Stimulated activated CD4-positive, alpha-beta T cell treated with anti-CD3 and anti-CD28 coated beads, Interleukin-12 subunit alpha, Interleukin-12 subunit beta, amount 100 ng/mL, for 24 hours (primary cell): ENCODE measurements at places on chromosomes 3 and 15.
A peak's percentile ranks its signal among the peaks of the same experiment; 100 is the strongest.

DNA sequence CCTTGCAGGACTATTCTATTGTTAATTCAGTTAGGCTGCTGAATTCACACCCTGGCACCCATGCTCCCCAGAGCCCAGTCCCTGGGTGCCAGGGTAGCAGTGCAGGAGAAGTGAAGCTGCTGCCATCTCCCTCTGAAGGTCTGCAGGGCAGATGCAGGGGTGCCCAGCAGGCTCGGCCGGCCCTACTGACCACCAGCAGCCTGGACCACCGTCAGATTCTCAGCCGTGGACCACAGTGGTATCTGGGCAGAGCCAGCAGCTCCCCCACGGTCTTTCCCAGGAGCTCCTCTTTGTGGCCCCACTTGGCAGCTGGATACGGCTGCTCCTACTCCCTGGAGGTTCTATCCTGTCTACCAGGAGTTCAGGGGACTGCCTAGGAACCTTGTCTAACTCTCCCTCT, 46.8 kb downstream of the ALDH1L1 start:
- DNase-seq: no peak

DNA sequence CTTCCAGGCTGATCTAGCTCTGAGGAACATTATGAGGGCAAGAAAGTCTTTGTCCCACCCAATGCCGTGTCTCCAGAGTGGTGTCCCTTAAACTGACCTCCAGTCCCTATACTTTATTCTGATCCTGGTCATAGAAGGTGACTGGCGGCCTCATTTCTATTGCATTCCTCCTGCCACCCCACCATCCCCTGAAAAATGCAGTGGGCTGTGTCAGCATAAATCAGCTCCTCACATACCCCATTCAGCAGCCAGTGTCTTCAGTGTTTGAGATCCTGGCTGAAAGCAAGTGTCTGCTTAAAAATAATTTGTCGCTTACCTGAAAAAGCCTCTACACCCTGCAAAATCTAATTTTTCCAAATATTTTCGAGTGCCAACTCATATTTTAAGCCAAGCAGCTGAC, 346.1 kb downstream of the FEZF2 start:
- no peak for DNase-seq

- no peak for DNase-seq
Measured at GRCh38 chr15:90181776-90182175, 19.4 kb upstream of the SEMA4B start.

GRCh38 chr15:62732078-62732477, 310.5 kb upstream of the TPM1 start:
- no peak for DNase-seq

DNA sequence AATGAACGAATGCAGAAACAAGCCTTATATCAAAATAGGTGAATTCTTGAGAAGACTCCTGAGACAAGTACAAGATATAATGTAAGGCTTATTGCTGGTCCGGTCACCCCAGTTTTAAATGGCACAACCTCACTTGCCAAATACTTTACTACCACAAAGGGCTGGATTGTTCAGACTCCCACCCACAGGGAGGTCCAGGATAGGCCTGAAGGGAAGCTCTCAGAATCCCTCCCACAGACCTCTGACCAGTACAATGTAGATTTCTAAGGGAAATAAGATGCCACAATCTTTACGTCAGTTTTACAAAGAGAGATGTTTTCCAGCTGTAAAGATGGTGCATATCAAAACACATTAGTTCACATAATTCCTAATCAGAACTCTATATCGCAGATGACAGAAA, 577.7 kb upstream of the ADAMTS9 start:
- DNase-seq: no peak

DNA sequence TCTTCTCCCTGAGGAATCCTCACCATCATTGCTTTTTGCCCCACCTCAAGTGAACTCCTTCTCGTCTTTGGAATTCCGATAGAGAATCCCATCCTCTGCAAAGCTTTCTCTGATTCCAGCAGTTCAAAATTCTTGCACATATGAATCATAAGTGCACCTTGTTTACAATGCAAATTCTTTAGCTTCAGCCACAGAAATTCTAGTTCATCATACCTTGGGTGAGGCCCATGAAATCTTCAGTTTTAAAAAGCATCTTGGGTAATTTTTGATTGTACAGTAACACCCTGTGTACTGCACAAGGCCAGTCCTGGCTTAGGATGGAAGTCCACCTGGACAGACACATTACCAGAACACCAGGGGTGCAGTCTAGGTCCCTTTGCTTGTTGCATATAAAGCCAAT, 30.8 kb downstream of the MDFIC2 start:
- DNase-seq: no peak

DNA sequence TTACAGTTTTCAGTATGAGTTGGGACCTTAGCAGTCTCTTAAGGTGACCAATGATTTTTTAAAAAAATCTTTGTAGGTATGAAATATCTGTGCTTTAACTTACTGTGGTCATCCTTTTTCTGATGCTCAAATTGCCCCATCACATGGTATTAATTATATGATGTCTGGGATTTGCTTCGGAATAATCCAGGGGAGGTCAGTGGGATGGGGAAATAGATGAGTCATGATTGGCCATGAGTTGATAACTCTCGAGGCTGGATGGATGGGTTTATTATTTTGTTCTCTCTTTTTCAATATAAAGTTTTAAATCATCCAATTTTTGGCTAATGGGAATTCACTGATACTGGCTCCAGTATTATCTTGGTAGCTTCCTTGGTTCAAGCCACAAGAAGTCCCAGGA, 370.3 kb upstream of the TPM1 start:
- no peak for DNase-seq

DNA sequence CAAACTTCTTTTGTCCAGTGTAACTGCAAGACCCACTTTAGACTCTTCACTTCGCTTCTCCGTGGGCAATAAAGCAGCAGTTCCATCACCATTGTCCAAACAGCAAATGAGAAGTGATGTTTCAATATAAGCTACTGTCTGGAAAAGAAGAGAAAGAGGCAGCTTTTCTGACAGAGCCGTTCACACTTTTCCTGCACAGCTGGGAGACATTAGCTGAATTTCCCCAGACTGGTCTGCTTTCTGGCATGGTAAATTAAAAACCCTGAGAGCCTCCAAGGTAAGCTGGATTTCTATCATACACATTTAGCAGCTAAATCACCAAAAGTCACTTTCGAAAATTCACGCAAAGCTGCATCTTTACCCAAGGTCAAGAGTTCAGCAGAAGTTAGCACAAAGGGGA, 108.5 kb upstream of the CMC1 start:
- no peak for DNase-seq

DNA sequence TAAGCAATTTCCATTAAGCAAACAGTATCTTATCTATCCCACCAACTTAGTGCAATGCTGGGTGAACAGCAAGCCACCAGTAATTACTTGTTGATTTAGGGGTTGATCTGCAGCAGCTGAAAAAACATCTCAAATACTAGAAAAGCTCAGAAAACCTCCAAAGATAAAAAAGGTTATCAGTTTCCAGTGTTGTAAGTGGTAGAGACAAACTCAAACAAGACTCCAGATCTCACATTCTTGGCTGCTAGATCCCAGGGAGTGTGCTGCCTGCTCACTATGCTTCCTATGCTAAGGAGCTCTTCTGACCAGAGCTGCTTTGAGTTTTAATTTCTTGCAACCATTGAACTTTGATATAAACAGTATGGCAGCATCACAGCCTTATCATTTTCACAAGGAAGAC, 11.3 kb downstream of the B3GALNT1 start:
- DNase-seq: no peak

GRCh38 chr15:60673918-60674558, 195.1 kb upstream of the ICE2 start:
- peak; percentile 45 for DNase-seq

DNA sequence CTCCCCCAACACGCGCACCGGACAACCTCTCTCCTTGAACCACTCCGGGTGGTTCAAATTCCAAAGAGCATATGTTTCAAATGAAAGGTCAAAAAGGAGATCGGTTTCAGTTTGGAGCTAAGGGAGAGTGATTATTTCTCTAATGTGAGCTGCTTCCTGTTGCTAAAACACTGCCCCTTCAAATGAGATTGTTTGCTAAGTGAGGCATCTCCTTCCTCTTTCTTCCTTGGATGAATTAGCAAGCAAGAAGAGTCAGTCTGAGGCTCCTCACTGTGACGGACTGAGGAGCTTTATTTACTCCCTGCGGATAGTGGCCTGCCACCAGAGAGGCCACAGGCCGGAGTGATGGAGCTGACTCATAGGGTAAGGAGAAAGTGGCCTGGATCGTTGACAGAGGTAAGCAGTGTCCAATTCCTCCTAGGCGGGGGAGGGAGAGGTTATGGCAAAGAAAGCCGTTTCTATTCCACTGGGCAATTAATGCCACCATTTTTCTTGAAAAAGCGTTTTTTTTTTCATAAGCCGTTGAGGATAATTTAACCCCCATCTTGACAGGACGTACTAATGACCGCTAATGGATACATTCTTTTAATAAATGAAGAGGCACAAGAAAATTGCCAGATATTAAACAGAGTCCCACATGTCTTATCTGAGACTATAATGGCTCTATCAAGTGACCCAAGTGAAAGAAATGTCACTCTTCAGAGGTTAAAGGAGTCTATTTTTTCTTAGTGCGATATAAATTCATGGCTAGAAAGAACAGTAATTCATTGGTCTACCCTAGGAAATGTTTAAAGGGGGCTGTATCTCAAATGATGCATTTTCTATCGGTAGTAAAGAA, 167.0 kb upstream of the ANKRD28 start:
- DNase-seq: no peak

DNA sequence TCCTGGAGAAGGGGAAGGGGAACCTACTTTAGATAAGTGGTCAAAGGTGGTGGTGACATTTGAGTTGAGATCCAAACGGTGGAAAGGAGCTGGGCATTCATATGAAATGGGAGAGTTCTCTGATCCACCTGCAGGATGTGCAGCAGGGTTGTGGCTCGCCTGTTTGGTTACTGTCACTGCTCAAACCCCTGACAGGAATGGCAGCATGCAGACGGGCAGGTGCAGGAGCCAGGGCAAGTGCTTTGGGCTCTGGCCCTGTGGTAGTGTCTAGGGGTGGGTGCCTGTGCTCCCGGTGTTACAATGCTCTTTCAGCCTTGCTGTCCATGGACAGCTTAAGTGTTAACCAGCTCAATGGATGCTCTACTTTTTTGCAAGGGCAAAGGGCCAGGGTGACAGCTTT, 18.5 kb downstream of the PAQR9 start:
- no peak for DNase-seq

DNA sequence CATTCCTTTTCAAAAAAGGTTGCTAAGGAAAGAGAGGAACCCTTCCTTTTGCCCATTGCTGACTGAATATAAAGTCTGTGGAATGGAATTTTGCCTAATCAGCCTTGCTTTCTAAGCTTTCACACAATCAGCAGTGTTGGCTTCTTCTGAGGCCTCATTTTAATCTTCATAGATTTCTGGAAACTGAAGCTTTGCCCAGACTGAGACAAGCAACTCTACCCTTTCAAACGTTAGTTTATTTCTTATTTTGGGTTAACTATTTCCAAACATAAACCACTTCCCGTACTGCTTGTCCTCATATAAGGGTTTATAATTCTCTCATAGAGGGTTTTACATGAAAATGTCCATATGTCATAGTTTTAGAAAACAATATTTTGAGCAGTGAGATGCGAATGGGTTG, 82.9 kb downstream of the NR1D2 start:
- no peak for DNase-seq

- DNase-seq: no peak
Measured at GRCh38 chr15:100901296-100901695, 17.9 kb upstream of the LRRK1 start.

DNA sequence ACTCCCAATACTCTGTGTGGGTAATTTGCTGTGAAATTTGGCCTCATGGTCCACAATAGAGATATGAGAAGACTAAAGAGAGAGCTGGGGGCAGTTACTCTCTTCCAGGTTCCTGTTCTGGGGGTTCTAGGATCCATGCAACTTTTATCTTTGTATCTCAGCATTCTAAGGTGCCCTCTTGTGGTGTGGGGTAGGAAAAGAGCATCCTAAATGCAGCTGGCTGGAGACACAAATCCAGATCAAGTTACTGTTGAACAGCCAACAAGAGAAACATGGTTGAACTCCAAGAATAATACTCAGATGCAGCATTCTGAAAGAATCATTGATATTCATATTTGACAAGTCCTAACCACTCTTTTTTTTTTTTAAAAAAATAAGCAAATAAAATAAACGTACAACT, 238.2 kb downstream of the GREM1 start:
- DNase-seq: no peak

DNA sequence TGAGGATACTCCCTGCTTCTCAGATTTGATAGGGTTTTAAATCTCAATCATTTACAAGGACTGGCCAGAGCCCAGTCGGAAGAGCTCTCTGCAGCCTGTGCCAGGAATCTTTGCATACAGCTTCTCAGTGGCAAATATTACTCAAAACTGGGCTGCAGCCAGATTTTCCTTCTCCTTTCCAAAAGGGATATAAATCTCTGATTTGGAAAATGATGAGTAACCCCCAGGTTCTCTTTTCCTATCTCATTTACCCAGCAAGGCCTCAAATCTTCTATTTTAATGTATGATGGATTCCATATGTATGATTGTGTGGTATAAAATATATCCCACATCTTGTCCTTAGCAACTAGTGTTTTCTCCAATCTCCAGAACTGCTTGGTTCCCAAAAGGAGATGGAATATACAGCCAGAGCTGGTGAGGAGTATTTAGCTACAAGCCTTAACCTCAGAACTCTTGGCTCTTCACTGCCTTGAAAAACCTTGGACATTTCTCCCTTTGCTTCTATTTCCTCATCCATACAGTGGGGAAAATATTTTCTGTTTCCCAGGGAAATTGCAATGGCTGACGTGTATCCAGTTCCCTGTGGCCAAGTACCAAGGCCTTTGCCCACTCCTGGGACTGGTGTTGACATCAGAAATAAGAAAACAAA, 114.4 kb downstream of the ATG7 start:
- no peak for DNase-seq

DNA sequence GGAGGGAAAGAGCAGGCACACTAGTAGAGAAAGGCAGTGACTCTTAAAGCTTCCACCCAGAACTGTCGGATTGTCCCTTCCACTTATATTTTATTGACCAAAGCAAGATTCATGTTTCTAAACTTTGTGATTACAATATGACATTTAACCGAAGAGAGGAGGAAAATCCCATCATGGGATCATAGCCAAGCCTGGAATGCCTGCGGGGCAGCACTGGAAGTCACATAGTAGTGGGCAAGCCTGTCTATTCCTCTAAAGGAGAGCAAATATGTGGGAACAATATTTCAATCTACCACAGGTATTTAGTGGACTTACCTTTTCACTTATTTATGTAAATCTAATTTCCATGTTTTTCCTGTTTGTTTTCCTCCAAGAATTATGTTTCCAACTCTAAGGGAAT, 3.8 kb upstream of the TMOD3 start:
- DNase-seq: no peak

DNA sequence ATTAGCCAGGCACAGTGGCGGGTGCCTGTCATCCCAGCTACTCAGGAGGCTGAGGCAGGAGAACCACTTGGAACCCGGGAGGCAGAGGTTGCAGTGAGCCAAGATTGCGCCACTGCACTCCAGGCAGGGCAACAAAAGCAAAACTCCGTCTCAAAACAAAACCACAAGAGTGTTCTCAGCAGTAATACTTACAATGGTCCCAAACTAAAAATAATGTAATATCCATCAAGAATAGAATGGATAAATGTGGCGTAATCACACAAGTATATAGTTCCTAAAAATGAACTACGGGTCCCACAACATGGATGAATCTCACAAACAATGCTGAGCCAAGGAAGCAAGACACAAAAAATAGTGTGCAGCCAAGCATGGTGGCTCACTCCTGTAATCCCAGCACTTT, 39.2 kb downstream of the STAG1 start:
- DNase-seq: no peak

GRCh38 chr15:26015516-26016075, 152.5 kb upstream of the ATP10A start:
- no peak for DNase-seq

- no peak for DNase-seq
Measured at GRCh38 chr3:89049119-89049518, 58.3 kb upstream of the EPHA3 start.
